ENCODE measurements at places on chromosomes 2 and 18.

DNA sequence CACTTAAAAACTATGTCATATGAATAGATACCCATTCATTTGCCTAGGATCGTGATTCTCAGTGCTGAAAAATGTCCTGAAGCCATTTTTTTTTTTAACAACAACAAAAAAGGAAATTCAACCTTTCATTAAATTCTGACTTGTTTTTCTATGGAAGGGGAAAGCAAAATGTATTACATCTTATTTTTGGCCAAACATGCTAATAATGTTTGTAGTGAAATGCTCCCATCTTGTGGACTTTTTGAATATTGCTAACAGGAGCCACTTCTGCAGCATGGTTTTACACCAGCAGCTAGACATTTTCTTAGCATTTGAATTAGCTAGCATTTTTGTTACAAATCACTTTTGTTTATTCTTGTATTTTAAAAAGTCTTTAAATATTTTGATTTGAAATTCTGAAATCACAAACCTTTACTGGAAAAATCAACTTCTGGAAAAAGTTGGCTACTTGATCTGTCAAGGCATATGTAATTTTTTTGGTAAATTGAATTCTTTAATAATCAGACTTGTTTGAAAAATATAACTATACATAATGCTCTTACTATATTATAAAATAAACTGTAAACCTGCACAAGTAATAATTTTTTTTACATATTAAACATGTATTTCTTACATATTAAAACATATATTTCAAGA lies 75.8 kb downstream of the KIDINS220 start:
- DNase-seq, result no peak

DNA sequence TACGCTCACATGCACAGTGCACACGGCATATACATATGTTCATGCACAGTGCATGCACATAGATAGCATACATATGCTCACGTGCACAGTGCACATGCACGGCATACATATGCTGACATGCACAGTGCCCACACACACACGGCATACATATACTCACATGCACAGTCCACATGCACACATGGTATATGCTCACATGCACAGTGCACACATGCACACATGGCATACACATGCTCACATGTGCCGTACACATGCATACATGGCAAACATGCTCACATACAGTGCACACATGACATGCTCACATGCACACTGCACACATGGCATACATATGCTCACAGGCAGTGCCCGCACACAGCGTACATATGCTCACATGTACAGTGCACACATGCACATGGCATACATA lies 97.7 kb upstream of the CTDP1 start:
- DNase-seq, result no peak

DNA sequence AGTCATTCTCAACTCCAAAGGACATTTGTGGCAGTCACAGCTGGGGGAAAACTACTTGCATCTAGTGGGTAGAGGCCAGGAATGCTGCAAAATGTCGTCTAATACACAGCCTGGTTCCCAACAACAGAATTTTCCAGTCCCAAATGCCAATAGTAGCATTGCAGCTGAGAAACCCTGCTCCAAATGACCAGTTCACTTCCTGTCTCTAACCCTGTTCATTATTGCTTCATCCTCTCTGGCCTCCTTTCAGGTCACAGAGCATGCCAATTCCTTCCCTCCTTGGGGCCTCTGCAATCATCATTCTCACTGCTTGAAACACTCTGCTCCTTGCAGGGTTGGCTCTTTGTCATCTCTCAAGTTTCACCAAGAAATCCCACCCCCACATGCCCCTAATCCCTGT lies 139.1 kb downstream of the IRS1 start:
- no peak for DNase-seq

DNA sequence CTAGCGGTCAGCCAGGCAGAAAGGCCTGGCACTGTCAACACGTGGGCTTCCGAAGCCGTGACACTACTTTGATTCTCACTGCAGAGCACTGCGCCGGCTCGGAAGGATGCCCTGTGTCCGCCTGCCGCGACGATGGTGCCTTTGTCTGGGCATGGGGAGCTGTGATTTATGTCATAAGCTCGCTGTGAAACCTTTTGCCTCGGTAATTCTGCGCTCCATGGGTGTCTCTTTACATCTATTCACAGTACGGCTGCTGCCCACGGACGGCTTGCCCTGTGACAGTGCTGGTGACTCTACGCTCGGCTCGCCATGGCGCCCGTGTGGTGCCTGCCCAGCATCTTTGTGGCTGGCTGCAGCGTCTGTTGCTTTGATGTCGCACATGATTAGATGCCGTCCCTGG lies 43.1 kb upstream of the GBX2 start:
- DNase-seq, result no peak

GRCh38 chr2:181128199-181128598 lies 147.8 kb downstream of the UBE2E3 start:
- DNase-seq, result no peak

- no peak for DNase-seq
These were observed 819.3 kb upstream of the LRATD1 start for GRCh38 chr2:13813236-13813635.

DNA sequence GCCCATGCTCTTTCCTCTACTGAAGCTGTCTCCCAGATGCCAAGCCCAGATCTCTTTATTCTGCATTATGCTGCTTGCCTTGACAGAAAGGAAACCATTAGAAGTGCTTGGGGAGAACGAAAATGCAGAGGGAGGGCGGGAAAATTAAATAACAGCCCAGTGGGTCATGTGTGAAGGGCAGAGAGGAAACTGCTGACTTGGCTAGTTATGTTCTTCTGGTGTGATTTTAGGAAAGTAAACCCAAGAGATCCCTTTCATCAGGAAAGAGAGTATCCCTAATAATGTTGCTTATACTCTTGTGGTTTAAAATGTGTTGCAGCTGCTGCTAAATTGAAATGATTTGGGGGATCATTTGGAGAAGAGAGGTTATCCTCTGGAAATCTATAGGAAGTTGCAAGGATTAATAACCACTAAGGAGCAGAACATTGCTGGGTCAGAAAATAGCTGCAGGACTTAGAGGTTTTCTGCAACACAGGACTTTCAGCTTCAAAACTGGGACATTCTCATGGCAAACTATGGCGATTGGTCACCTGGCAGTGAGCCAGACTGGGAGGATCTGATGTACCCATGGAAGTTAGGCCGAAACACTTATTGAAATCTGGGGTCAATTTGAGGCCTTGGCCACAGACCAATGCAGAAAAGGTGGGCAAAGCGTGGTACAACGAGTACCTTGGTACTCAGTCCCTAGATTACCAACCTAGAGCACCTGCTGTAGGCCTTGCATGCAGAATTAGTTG lies 172.2 kb downstream of the TMEM247 start:
- no peak for DNase-seq

DNA sequence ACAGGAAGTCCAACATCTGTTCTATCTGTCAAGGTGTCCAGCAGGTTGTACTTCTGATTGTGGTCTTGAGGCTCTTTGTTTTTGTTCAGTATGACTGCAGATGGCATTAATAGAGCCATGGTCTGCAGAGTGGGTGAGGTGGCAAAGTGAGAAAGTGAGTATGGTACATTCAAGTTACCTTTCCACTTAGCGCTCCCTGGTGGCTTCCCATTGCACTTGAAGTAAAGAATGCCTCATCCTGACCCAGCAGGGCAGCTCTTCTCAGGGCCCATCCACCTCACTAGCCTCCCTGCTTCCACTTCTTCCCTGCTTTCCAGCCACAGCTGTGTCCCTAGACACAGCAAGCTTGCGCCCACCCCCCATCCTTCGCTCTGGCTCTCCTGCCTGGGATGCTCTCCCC lies 148.0 kb upstream of the ALPP start:
- DNase-seq, result peak; percentile 54

DNA sequence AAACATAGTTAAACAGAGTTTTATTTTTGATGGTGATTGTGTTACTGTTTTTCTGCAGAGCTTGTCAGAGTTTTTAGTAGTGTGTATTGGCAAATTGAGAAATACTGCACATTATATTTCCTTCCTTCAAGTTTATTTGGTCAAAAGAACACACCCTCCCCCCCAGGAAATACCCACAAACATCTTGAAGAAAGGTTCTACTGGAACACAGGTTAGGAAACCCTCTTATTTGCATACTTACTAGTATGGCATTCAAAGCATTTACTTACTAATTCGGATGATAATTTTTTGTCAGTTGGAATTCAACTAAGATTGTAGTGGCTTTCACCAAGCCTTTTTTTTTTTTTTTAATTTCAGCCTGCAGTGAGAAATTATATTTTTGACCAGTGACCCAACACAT lies 9.1 kb downstream of the CAB39 start:
- DNase-seq, result no peak

DNA sequence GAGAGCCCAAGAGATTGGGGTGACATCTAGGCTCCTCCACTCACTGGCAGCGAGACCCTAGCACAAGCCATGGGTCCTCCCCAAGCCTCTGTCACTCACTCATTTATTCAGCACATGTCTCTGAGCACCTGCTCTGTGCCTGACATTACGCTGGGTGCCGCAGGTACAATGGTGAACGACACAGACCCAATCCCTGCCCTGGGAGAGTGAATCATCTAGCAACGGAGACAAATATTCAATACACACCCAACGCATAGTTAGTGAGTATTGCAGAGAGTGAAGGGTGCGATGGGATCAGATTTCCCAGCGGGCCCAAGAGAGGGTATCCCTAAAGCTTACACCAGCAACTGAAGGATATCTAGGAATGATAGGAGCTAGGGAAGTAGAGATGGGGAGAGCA lies 45.5 kb downstream of the ZFP36L2 start:
- DNase-seq, result no peak

- no peak for DNase-seq
These were observed 4.6 kb upstream of the IER3IP1 start for GRCh38 chr18:47180765-47181164.

DNA sequence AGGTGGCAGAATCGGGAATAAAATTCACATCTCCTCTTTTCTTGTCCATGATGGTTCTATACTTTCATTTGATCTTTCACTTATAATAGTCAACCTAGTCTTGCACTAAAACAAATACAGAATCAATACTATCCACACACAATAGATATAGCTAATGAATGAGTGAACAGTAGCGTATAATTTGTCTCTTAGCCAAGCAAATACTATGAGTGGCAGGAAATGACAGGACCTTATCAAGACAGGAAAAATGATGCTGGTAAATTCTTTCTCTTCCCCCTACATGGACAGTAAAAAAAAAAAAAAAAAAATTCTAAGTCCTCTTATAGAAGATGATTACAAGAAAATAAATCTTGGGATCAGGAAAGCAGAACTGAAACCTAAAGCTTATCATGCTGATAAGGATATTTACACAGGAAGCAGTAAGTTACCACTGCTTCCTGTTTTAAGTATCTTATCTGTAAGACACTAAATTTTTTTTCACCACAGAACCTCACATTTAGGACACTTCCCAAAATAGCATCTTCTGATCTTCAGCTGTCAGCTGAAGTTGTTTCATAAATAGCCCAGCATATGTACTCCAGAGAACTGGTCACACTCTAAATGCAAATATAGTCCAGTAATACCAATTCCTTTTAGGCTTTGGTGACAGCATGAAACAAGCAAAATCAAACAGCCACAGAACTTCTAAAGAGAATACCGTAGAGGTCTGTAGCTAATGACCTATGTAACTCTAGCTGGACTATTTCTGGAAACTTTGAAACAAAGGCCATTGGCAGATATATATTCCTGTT lies 27.0 kb downstream of the IRS1 start:
- no peak for DNase-seq

DNA sequence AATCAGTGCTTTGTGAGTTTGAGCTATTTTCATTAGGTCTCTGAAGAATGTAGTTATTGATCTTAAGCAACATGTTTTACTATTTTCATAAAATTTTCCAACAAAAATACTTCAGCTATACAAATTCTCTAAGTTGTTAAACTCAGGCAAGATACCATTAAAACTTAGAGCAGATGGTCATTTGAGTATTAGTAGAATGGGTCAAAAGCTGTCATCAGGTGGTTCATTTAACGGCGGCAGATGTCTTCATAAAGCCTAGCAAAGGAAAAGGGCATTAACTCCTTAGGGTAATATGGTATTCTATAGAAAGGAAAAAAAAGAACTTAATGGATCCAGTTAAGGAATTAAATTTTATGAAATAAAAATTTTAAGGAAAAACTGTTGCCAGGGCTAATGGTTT lies 19.2 kb downstream of the MIB1 start:
- DNase-seq, result no peak

DNA sequence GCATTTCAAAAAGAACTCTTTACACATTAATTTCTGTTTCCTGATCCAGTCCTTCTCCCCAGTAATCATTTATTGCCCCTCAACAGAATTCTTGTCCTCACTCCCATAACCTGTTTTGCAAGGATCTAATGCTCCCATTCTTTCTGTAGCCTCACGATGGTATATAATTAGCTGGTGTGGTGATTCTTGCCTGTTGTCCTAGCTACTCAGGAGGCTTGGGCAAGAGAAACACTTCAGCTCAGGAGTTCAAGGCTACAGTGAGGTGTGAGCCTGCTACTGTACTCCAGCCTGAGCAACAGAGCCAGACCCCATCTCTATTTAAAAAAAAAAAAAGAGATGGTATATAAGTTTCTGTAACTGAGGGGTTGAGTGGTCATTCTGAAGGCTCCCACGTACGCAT lies 7.7 kb upstream of the TRAPPC8 start:
- DNase-seq, result no peak

DNA sequence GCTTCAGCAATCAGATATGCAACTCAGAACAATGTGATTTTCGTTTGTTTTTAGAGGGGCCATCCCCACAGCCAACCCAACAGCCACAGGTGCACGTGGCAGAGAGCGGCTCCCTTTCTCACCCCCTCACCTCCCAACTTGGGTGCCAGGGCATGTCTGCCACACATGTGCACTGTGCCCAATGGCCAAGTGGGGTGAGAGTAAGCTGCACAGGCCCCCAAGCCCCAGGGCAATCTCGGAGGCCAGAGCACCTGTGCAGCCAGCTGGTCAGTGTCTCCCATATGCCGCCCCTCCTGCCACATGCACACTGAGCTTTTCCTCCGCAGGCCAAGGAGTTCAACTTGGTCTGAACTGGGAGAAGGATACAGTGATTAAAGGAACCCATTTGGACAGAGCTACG lies 1130.2 kb downstream of the DSC3 start:
- no peak for DNase-seq

- no peak for DNase-seq
These were observed 84.1 kb downstream of the LDLRAD4 start for GRCh38 chr18:13302457-13303225.

DNA sequence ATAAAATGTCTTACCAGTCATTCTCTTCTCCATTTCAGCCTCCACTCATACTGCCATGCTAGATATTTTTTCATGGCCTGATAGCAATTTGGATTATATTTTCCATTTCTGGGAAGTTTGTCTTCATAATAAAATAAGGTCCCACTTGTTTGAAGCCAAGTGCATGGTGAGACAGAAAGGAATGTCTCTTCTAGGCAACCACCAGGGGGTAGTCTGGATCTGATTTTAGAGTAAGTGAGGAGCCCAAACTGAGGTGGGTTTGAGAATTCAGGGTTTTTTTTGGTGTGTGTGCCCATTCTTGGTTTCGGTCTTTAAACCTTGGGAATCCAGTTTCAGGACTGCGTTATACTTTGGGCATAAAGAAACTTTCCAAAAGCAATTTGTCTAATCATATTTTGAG lies 315.5 kb downstream of the RPRM start:
- DNase-seq, result no peak

- DNase-seq, result no peak
These were observed 26.1 kb downstream of the CDC42EP3 start for GRCh38 chr2:37645362-37645761.
